ENCODE measurements at places on chromosomes 4 and X.

DNA sequence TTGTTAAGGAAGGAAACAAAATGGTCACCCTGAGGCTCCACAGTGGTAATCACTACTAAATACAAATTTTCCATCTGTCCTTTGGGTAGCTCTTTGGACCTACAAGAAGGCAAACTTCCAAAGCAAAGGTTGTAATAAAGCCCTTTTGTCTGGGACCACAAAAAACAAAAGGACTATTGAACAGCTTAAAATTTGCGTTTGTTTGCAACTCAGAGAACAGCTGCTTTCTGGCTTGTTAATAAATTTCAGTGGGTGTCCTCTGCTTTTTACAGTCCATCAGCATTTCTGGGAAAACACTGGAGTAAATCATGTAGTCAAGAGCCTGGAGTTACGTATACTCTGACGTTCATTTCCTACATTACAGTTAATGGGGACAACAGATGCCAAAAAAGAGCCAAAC lies 439.7 kb upstream of the DIAPH2 start:
- no peak for DNase-seq

- DNase-seq = no peak
Measured at GRCh38 chrX:107713543-107714205, 61.9 kb downstream of the TSC22D3 start.

DNA sequence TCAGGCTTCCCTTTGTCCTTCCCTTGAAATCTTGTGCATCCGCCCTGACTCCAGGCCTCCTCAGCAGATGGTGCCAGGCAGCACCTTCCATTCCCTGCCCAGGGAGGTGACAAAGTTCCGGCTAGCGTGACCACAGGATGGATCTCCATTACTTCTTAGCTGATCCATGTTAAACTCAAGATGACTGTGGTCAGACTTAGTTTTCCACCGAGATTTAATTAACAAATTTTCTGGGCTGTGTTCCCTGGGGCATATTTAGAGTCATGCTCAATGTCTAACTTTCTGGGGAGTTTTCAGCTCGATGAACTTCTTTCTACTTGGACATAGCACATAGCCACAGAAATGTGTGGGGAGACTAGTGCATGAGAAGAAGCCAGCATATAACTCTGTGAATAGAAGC lies 215.1 kb upstream of the SFRP2 start:
- DNase-seq = no peak

GRCh38 chr4:90476019-90476418 lies 348.8 kb downstream of the CCSER1 start:
- no peak for DNase-seq

DNA sequence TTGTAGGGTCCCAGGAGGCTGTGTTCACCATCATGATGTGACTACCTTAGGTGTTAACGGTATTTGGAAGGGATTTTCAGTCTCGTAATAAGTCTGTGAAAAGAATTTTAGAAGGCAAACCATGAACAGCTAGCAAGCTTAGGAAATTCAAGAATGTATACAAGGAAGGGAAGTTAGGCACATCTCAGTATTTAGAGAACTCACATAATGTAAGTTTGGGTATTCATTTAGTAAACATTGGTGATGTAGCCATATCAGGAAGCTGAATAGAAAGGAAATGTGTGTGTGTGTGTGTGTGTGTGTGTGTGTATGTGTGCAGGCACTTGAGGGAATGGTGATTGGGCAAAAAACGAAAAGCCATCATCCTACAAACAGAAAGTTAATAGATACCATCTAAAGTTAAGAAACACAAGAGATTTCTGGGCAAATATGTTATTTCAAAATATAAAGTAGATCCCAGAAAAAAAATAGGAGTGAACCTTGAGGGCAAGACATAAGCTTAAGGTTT lies 34.7 kb upstream of the PRKX start:
- DNase-seq = no peak

GRCh38 chrX:4451591-4451990 lies 738.1 kb upstream of the PRKX start:
- DNase-seq = no peak

DNA sequence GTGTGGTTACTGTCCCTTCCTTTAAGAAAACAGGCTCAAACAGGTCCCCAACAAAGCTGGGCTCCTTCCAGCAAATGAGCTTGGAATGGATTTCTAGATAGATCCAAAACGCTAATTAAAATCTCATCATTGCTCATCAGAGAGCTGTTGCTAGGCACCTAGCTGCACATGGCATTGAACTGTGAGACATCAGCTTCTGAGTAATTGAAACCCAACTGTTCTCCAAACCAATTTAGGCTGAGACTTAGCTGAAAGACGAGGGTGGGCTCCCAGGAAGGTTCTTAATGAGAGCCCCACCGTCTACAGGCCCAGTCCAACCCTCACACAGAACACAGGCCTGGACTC lies 59.1 kb downstream of the FAM184B start:
- DNase-seq = no peak

DNA sequence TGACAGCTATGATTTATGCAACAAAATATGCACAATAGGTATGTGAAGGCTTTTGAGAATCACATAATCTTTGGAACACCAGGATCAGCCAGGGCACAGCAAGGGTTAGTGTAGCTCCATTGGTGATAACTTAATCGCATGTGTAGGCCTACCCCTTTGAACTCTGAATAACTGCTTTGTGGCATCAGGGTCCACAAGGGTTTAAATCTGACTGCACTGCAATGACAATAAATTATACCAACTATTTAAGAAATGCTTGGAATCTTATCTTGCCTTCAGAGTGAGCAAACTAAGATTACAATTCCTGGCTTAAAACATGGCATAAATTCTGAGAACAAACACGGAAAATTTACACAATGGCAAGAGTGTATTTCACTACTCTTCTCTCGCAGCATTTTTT lies 245.8 kb downstream of the FBXO8 start:
- DNase-seq = no peak

DNA sequence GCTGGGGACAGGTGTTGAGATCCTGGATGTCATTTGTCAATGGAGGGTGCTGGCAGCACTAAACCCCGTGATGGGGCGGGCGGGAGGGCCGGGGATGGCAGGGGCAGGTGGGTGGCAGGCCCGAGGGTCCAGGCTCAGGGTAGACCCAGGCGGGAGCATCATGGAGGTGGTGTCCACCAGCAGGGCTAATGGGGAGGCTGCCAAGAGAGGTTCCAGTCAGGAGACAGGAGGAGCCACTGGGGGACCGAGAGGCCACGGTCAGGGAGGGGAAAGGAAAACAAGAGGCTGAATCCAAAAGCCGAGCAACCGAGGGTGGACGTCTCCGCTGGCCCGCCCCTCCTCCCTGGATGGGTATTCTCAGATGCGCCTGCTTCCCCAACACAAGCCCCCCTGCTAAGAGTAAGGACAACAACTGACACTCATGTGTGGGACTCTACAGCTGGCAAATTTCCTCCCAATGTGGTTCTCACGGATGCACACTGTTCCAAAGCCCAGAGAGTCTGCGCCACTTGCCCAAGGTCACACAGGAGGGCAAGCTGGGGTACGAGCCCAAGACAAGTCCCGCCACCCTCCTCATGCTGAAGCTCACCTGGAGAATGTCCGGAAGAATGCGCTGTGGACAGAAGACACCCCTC lies 132.0 kb downstream of the CPZ start:
- DNase-seq = no peak

- no peak for DNase-seq
Measured at GRCh38 chr4:109760682-109761081, 30.8 kb upstream of the PLA2G12A start.

GRCh38 chr4:147605499-147605898 lies 11.7 kb upstream of the TMEM184C start:
- no peak for DNase-seq

- no peak for DNase-seq
Measured at GRCh38 chrX:68571610-68572311, 72.9 kb downstream of the YIPF6 start.

DNA sequence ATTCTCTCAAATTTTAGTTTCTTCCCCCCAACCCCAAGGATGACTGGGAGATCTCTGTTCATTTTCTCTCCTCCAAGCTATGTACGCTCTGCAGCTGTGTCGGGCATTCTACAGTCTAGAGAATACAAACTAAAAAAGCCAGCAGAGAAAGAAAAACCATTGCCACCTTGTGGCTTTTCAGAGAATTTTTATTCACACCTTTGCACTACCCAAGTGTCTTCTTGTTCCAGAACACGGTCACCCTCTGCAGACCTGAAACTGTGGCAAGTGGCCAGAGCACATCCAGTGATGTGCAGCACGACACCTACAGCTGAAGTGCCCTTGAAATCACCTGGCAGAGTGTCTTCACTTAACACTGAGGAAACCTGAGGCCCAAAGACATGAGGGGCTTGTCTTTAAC lies 68.6 kb downstream of the CHST7 start:
- no peak for DNase-seq

- DNase-seq = no peak
Measured at GRCh38 chrX:30568136-30568535, 9.4 kb downstream of the TASL start.

- DNase-seq = no peak
Measured at GRCh38 chr4:163566257-163566796, 71.8 kb downstream of the TMA16 start.

DNA sequence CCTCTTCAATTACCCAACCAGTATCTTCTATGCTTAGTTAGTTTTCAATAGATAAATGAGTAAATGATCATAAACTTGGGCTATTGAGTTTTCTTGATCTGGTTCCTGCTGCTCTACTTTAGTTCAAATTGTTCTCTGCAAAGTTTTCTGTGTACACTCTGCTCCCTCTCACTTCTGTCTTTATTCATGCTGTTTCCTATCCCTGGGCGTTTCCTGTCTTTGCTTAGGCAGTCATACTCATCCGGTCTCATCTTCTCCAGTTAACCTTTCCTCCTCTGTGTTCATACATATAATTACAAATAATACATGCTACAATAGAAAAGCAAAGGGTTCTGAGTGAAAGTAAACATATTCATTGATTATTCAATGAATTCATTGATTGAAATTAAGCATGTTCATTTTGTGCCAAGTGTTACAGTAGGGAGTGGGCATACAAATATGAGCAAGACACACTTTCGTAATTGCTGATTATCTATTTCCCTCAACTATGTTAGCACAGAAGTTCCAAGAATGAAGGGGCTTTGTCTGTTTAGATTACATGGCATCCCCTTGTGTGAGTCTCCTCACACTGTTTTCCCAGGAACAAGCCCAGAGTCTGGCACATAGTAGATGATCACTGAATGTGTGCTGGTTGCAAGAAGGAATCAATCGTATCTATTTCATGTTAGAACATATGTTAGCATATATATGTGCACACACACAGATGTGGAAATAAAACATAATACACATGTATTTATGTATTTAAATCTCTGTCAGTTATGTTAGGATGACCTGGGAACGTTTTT lies 1.1 kb downstream of the RAB39B start:
- no peak for DNase-seq

GRCh38 chr4:32488690-32489089 lies 1768.5 kb downstream of the PCDH7 start:
- no peak for DNase-seq

Data from liver (tissue), 10 donors.